GM12865 (cell line): ENCODE measurements at places on chromosomes 2 and 18.

GRCh38 chr2:1360557-1361250 is 52.6 kb upstream of the TPO start:
- DNase-seq = no peak

DNA sequence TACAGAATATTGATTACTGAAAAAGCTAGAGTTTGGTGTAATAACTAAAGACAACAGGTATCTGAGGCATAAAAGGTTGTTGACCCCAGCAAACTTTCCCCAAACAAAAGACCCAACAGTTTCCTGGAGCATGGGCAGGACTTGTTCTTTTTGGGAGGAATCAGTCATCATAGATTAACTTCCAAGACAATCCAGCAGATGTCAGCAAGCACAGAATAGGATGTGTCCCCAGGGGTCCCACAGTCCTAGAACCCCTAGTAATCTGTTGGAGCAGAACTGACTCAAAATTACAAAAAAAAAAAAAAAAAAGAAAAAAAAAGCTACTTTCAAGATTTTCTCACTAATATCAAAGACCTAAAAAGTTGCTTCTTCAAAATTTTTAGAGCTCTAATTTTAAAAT is 564.7 kb upstream of the SLC39A10 start:
- DNase-seq = no peak

DNA sequence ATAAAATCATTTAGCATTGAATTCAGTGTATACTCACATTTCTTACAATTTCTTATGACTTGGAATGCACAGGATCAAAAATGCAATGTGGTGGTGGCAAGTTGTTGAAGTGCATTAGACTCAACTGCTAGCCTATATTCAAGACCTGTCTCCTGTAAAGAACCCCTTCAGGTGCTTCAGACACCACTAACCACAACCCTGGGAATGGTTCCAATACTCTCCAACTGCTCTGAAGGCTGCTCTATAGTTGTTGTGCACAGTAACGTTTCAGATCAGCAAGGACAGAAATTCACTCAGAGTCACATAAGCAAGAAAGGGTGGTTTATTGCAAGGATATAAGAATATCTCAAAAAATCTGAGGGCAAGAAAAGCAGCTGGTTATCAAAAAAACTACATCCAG is 6.5 kb downstream of the GKN1 start:
- no peak for DNase-seq

DNA sequence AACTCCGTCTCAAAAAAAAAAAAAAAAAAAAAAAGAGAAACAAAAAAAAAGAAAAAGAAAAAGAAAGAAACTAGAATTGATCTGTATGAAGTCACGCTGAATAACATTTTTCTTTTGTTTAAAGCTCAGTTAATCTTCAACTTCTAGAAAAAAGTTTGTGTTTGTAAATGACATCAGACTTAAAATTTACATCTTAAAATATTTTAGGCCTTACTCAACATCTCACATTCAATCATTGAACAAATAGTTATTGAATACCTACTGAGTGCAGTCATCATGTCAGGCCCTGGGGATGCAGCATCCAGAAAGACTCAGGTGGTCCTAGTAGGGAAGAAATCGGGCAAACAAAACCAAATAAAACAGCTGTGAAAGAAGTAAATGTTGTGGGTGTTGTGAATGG is 292.3 kb upstream of the FANCL start:
- no peak for DNase-seq

DNA sequence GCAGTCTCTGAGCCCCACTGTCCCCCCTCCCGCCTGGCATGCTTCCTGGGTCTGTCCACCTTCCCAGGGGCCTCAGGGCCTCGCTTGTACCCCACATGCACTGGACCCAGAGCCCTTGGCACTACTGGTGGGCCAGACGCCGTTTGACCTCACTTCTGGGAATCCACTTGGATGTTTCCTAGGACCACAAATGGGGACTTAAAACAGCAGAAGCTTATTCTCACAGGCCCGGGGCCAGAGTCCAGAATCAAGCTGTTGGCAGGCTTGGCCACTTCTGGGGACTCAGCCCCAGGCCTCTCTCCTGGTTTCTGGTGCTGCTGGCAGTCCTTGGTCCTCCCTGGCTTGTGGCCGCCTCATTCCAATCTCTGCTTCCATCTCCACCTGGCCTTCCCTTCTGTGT is 19.6 kb downstream of the ANO7 start:
- no peak for DNase-seq

- no peak for DNase-seq
Observed at GRCh38 chr2:179104736-179105135, 54.8 kb upstream of the CCDC141 start.

DNA sequence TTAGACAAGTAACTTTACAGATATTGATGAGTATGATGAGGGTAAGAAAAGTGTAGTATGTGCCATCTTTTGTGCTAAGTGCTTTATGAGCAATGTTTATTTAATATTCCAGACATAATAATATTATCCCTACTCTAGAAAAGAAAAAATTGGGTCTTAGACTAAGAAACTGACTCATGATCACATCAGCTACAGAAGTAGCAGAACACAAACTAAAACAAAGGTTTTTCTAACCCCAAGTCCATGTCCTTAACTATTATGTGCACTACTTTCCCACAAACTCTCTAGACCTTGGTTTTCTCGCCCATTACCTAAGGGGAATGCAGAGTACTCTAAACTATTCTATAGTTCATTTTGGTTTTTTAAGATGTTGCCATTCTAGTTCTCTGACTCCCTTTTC is 64.5 kb downstream of the BAZ2B start:
- DNase-seq = no peak

DNA sequence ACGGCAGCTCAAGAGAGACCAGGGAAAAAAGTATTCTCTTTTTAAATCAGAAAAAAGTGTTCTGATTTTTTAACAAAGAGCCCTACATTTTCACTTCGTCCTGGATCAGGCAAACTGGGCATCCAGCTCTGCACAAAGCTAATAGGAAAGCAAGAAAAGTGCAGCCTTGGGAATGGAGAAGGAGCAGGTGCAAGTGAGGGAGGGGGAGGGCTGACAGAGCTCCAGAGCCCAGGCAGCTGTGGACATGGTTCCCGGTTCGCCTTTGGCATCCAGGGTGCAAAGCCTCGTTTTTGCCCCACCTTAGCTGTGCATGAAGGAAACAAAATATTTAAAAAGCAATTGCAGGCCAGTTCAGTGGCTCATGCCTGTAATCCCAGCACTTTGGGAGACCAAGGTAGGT is 82.2 kb downstream of the FAM124B start:
- no peak for DNase-seq

GRCh38 chr2:191501561-191502168 is 176.3 kb upstream of the NABP1 start:
- DNase-seq = no peak

DNA sequence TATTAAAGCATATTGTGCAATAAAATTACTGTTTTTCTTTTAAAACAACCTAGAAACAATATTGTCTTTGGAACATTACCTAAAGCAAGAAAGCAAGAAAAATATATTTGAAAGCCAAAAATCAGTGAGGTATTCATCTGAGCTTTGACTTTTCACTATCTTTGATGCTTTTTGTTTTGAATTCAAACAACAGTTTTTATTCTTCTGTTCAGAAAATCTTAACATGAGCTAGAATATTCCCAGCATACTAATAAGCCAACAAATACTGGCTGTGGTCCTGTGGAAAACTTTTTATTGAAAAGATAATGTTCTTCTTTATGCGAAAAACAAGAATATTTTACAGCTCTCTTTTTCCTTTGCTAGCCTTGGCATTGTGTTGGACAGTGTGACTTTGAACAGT is 19.8 kb downstream of the FAM171B start:
- no peak for DNase-seq

DNA sequence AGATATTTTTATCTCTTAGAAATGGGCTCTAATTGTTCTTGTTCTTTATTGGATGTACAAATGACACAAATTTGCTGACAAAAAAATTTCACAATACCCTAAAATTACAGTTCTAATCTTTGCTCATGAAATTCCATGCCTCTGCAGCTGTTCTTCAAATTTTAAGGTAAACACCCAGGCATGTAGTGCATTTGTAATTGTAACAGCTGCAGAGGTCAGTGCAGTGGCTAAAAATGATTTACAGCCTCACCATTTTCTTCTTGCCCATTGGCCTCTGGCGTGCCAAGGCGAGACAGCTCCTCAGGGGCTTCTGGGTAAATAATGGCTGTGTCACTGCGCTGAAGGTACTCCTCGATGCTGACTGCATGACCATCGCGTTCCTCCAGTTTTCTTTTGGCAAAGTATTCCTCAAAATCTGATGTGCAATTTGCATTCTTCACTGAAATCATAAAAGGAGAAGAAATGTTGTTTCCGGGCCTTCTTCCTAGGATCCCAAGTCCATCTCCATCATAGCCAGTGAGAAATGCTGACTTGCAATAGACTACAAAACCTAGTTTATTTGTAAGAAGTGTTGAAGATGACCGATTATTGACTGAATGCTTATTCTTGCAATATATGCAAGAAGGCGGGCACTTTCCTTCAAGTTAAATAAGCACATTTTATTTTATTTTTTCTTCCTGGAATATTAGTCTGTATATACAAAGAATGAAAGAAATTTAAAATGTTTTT is 115.2 kb downstream of the ZEB2 start:
- DNase-seq = no peak

DNA sequence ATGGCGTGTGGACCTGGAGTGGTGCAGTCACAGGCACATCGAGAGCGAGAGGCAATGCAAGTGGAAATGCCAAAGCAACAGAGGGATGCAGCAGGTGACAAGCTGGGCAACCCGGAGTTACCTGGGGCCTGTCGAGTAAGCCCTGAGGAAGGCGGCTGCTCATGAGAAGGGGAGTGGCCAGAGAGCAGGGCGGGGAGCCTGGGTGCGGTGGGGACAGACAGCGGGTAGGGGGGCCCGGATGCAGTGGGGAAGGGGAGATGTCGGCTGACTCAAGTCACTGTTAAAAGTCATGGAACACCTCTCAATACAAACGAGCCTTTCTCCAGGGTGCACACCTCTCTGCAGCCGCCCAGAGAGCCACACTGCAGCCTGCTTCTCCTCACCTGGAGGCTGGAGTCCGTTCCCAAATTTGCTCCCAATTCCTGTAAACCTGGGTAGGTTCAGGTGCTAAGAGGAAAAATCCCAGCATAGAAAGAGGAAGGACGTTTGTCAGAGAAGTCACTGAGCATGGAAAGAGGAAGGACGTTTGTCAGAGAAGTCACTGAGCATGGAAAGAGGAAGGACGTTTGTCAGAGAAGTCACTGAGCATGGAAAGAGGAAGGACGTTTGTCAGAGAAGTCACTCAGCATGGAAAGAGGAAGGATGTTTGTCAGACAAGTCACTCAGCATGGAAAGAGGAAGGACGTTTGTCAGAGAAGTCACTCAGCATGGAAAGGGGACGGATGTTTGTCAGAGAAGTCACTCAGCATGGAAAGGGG is 71.7 kb upstream of the TWIST2 start:
- no peak for DNase-seq

DNA sequence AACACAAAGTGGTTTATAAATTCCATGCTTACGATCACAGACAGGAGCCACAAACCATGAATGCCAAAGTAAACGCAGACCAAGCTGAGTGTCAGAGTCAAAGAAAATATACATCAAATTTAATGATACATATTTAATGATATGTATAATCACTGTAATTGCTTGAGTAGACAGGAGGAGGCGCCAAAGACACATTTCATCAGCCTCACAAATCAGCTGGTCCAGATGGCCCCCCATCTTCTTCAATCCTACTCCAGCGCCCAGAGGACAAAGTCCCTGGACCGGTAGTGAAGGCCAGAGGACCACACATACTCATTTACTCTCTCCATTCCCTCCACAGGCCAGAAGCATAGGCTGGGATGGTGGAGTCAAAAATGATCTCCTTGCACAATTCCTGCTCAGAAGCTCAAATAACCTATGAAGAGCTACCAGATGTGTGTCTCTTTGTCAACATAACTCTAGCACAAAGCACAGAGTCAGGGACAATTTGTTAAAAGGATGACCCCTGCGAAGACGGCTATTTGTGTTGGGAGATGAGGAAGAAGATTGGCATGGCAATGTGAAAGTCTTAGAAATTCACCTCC is 149.3 kb upstream of the PGAP1 start:
- peak; percentile 30 for DNase-seq
